ENCODE measurements at places on chromosomes 4 and X. TPM values are rescaled to one million over a fixed set of nuclear protein-coding genes. Genes with fewer than 3 reads are reported as not detected.

The UGDH gene
- total RNA-seq = 217 TPM

The ADH7 gene
- not detected for total RNA-seq

The NALF2 gene
- total RNA-seq = not detected

The TMEM156 gene
- not detected for total RNA-seq

The SERTM2 gene
- not detected for total RNA-seq
